ENCODE measurements at places on chromosomes 16 and 17.

GRCh38 chr17:42253578-42253977, 22.6 kb downstream of the STAT5B start:
- no peak for DNase-seq

DNA sequence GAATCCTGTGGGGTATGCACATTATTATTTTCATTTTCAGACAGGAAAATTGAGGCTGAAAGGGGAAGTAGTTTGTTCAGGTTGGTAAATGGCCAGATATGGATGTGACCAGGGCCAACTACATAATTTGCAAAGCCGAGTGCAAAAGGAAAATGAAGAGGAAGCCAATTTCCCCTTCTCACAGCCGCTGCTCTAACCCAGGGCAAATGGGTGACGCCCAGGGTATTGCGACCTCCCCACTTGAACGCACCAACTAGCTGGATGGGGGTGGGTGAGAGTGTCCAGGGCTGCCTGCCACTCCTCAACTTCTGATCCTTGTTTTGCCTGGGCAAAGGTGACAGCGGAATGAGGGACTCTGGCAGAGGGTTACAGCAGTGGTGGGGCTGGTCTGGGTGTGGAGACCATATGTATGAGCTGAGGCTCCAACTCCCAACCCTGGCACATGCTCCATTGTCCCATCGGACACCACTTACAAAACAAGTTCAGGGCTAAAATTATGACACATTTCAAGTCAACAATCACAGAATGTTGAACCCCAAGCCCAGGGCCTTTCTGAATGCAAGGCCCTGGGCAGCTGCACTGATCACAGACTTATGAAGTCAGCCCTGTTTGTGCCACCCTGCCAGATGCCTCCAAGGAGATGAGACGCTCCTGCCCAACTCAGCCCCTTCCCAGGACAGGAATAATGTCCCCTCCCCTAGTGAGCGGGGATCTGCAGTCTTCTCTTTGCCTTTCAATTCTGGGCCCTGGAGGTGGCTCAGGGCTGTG, 1.7 kb downstream of the ANKRD40CL start:
- DNase-seq = no peak

- DNase-seq = peak; percentile 98
These were observed at the start of gene ANTKMT for GRCh38 chr16:720990-721764. Gene ANTKMT, plus strand, starts transcription at chr16:721146. Its CDS starts 129 bp downstream, at chr16:721275.

- no peak for DNase-seq
These were observed 40.3 kb downstream of the HOXB1 start for GRCh38 chr17:48490451-48490892.

- DNase-seq = peak; percentile 95
These were observed at the start of gene SNAI3 for GRCh38 chr16:88686439-88687253. Gene SNAI3, minus strand, starts transcription at chr16:88686507. Its CDS starts 101 bp downstream, at chr16:88686406.

All from neural progenitor cell (in vitro differentiated cells).